Sciatic nerve (tissue), 2 donors: ENCODE measurements at places on chromosomes 2 and 18.

DNA sequence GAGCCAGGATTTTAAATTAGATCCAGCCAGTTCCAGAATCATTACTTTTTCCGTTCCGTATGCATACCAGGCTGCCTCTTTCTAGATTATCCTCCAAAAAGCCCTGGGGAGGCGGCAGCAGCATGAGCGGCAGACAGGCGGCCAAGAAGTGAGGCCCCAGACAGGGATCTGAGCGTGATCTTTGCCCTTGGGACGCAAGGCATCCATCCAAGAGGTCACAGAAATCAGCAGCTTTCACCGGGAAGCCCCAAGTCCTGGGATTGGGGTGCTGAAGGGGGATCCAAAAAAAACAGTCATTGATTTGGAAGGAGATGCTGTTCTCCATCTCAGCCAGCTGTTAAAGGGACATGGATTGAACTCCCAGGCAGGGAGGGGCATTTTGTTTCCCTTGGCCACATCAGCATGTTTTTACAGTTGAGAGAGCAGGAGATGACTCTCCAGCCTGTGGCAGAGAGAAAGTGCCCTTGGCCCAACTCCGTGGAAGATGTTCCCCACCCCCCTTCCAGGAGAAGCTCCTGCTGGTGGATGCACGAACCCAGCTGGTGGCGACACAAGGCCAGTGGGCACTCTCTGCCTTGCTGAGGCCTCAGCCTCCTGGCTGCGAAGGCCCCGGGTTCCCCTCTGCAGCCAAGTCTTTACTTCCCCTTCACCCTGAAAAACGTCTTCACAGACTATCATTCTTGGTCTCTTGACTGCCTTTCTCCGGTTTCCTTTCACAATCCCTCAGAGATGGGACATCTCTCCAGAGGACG lies 265.6 kb downstream of the ANAPC1 start:
- DNase-seq, result peak; percentile 78

DNA sequence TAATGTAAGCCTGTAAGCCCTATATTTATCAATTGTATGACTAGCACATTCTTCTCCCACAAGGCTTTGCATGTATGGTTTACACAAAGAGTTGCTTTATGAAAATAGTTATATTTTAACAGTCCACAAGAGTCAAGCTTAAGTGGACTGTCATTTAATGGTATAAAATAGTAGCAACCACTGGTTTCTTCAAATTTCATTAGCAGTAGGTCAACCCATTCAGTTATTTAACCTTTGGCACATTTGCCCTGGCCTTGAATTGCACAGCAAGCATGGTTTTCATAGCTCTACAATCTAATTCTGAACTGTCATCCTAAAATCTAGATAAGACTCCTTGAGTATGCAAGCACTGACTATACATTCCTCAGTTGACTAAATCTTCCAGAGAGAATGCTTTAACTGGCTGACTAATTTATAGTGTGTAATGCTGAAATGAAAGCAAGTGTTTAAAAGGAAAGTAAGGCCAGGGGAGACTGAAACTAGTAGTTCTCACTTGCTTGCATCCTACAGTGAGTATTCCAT lies 1.8 kb downstream of the DPP4 start:
- no peak for DNase-seq

- DNase-seq, result no peak
Measured at GRCh38 chr2:15931319-15931890, 8.9 kb upstream of the MYCN start.

- no peak for DNase-seq
Measured at GRCh38 chr2:241817126-241817820, 8.3 kb downstream of the NEU4 start.

GRCh38 chr2:215556979-215557378 lies 121.1 kb upstream of the FN1 start:
- no peak for DNase-seq

DNA sequence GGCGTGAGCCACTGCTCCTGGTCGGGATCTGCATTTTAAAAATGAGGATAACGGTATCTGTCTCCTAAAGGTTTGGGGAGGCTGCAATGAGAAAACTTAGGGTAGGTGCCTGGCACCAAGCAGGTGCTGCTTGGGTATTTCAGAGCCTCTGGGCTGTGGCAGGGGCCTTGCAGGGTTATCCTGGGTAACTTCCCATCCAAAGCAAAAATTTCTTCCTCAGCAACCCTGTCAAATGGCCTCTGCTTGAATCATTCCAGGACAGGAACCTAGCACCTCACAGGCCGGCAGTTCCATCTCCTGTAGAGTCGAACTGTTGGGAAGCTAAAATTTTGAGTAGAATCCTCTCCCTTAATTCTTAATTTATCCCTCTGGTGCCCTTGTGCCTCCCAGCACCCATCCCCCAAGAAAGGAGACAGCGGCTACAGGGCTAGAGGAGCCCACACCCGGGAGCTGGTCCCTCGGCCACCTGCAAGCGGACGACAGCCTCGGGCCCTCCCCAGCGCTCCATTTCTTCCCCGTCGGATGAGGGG lies 868 bp downstream of the CGREF1 start:
- no peak for DNase-seq

- no peak for DNase-seq
Measured at GRCh38 chr2:135755573-135755972, 13.9 kb downstream of the UBXN4 start.

GRCh38 chr2:26913999-26914658 lies 56.3 kb upstream of the MAPRE3 start:
- no peak for DNase-seq

DNA sequence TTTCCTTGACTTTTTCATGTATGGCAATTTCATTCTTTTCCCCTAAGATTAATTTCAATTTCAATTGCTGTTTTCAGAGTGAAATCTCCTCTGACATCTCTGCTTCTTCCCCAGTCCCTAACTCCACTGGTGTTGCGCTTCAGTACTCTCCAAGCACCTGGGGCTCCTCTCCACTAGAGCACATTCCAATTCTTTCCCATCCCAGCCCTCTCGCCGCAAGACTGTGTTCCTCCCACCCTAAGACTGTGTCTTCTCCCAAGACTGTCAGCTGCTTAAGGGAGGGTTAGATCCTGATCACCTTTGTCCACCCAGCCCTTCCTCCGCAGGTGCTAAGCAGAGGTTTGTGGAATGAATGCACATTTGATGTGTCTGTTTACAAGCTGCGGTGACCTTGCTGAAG lies 255.7 kb upstream of the CCDC68 start:
- no peak for DNase-seq

- no peak for DNase-seq
Measured at GRCh38 chr18:58856881-58857280, 7.8 kb upstream of the ZNF532 start.

GRCh38 chr2:85439986-85440385 lies 21.5 kb downstream of the SH2D6 start:
- no peak for DNase-seq

DNA sequence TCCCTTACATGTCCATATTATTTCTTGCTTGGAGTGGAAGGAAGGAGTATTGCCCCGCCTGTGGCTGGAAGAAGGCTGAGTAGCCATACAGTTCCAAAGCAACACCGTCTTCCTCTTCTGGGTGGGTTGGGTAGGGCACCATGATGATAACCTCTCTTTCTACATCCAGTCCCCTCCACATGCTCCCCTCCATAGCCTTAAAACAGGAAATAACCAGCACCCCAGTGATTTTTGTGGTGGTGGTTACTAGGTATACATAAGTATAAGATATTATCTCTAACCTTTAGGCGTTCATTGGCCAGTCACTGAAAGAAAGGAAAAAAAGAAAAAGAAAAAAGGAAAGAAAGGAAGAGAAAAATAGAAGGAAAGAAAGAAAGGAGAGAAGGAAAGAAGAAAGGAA lies 63.1 kb downstream of the CXCR4 start:
- DNase-seq, result no peak

DNA sequence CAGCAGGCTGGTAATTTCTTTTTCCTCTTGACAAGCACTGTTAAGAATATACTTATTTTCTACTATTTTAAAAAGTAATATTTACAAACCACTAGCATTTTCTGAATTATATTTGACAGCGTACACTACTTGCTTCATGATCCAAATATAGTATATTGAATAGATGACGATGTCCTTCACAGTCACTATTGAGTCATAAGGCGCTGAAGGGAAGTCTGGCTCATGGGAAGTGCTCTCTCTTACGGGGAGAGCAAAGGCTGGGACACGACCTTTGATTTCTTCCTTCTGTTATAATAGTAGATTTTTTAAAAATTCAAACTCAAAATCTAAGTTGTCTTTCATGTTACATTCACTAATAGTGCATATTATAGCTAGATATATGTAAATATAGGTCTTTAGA lies 357.1 kb downstream of the SOCS6 start:
- no peak for DNase-seq

DNA sequence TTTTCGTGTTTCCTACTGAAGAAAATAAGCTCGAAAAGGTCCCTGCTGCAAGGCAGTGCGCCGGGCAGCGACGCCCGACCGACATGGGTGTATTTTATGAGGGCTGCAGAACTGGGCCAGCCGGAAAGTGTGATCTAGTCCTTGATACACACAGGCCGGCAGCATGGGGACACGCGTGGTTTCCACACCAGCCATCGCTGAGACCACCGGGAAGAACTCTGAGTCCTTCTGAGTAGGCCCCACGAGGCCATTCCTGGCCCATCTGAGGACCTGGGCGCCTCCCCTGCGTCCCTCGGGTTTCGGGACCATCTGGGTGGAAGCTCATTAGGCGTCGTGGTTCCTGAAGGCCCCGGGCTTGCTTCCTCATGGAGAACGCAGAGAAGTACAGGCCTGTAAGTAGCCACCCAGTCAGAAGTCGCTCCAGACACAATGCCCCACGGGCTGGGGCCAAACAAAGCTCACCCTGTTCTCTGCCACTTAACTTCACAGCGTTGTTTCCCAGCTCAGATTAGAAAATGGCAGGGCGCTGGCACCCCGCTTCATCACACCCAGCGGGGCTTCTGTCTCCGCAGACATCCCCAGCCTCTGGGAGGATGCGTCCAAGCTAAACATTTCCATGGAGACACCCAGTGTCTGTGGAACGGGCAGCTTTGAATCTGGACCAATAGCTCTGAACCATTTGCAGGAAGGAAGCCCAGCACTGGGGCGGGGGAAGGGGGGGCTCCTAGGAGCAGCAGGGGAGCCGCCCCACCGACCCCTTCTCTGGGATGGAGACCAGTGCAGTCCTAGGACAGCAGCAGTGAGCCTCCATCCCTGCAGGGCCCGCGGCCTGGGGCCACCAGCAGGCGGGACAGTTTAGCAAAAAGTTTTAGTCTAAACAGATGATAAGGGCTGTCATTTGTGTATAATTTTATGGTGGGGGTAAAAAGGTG lies 2.4 kb downstream of the NFATC1 start:
- peak; percentile 60 for DNase-seq

DNA sequence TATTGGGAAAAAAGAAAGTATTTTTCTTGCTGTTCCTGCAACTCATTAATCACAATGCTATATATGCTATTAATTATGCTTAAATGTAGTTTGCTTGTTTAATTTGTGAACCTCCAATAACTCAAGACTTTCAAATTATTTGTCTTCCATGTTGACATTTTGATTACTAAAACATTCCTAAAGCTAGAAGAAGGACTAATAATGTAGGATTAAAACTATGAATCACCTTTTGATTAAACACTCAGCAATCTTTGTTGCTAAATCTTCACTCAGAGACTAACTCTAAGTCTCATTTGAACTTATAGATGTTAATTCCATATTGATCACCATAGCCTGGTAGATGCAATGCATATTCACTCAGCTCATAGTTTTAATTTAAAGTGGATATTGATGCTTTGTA lies 524.6 kb upstream of the ZEB2 start:
- DNase-seq, result no peak

GRCh38 chr2:63778391-63778790 lies 63.3 kb upstream of the UGP2 start:
- no peak for DNase-seq

- no peak for DNase-seq
Measured at GRCh38 chr18:42574871-42575270, 540.6 kb downstream of the RIT2 start.

DNA sequence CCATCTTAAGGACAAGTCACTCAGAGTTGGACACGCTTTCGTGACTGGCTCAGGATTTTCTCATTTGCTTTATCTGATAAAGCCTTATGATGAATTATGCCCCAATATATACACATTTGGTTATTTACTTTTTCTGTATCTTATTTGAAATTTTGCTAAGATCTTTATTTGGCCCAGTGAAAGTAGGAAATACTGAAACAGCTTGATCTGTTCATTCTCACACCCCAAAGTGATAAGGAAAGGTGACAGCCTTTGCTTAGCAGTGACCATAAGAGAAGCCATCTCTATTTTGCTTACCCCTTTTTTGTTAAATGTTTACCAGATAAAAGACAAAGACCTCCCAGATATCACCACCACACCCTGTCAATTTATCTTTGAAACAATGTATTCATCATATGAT lies 428.3 kb downstream of the PARD3B start:
- DNase-seq, result no peak

GRCh38 chr2:28270456-28271152 lies 122.1 kb upstream of the FOSL2 start:
- no peak for DNase-seq

DNA sequence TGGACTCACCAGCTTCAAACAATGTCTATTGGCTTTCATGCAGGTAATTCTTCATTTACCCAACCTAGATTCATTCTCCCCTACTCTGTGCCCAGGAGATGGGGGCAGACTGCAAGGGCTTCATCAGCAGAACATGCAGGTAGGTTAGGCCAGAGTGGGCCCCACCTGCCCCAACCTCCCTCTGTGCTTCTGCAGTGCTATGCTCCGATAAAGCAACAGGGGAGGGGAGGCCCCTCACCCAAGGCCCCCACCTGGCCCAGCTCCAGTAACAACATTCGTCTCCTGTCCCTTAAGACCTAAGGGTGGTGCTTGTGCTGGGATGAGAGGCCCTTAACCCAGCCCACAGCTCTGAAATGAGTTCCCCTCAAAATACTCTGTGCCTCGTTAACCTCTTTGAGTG lies 16.7 kb upstream of the GYPC start:
- DNase-seq, result no peak

- peak; percentile 42 for DNase-seq
Measured at GRCh38 chr2:98911376-98912154, 24.5 kb downstream of the CRACDL start.

- peak; percentile 88 for DNase-seq
Measured at GRCh38 chr2:64831134-64831976, 157.8 kb upstream of the SLC1A4 start.

GRCh38 chr2:202790676-202791075 lies 80.9 kb downstream of the ICA1L start:
- no peak for DNase-seq

- no peak for DNase-seq
Measured at GRCh38 chr2:222892321-222892720, 31.5 kb downstream of the ACSL3 start.

DNA sequence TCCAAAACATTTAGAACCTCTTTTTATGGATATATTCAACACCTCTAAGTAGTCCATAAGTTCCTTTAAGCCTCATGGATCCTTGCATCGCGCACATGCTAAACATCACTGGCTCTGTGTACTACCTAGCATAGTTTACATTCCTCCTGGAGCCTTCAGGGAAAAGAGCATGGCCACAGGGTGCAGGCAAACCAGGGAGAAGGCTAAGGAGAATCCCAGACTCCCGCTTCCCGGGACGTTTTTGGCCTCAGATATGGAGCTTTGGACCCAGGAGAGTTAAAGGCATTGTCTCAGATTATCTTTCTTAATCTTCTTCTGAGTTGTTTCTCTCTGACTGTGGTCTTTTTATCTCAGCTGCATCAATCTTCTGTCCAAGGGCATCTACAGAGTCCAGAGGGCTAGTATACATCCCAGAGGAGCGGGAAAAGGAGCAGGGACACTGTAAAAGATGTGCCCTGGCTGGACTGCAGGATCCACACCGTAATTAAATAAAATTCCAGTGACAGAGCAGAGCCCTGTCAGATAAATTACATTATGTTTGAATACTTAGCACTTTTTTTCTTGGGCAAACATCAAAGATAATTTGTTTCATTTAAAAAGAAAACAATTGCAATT lies 36.9 kb downstream of the RIT2 start:
- DNase-seq, result no peak
